Neural progenitor cell (in vitro differentiated cells): ENCODE measurements at places on chromosomes 2 and 18. TPM values are rescaled to one million over a fixed set of nuclear protein-coding genes. Genes with fewer than 3 reads are reported as not detected.

DNA sequence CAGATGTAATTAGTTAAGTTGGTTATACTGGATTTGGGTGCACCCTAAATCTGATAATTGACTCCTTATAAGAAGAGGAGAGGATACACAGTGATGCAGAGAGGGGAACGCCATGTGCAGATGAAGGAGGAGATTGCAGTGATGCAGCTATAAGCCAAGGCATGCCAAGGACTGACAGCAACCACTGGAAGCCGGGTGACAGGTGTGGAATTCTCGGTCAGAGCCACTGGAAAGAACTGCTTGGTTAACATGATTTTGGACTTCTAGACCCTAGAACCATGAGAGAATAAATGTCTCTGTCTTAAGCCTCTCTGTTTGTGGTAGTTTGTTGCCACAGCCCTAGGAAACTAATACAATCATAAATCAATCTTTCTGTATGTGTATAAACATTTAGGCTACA is 403.3 kb upstream of the CDH20 start:
- no peak overlapping the region for H3K27ac ChIP-seq
- DNase-seq = no peak
- H3K36me3 ChIP-seq = no peaks in the 10 kb centered on the region
- no peaks in the 10 kb centered on the region for H3K27me3 ChIP-seq
- no peaks in the 10 kb centered on the region for H3K4me1 ChIP-seq

- no peak for DNase-seq
- no peak overlapping the region for H3K4me3 ChIP-seq
Observed at GRCh38 chr2:152924722-152925121, 206.3 kb downstream of the ARL6IP6 start.

GRCh38 chr18:47791461-47791985 is 138.9 kb downstream of the SMAD2 start:
- H3K4me1 ChIP-seq = no peaks in the 10 kb centered on the region
- DNase-seq = no peak
- H3K27me3 ChIP-seq = no peaks in the 10 kb centered on the region
- H3K27ac ChIP-seq = no peak overlapping the region

DNA sequence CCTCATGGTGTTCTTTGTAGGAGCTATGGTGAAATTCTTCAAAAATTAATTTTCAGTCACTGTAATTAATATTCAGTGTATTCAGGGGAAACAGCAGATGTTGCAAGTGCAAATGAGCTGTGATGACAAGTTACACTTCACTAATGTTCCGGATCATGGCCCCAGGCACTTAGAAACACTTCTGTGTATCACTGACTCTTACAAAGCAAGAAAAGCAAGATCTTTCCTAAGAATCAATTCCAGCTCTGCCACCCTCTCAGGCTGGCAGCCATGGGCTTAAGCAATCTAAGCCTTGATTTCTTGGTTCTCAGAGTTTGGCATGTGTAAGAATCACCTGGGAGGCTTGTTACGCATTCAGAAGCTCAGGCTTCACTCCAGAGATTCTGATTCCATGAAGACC is 78.0 kb downstream of the MARCHF4 start:
- no peak overlapping the region for H3K4me3 ChIP-seq
- H3K27me3 ChIP-seq = peaks cover 3% of the 10 kb centered on the region
- peaks cover 11% of the 10 kb centered on the region for H3K4me1 ChIP-seq
- no peak for DNase-seq
- H3K36me3 ChIP-seq = no peaks in the 10 kb centered on the region
- no peak overlapping the region for H3K27ac ChIP-seq

DNA sequence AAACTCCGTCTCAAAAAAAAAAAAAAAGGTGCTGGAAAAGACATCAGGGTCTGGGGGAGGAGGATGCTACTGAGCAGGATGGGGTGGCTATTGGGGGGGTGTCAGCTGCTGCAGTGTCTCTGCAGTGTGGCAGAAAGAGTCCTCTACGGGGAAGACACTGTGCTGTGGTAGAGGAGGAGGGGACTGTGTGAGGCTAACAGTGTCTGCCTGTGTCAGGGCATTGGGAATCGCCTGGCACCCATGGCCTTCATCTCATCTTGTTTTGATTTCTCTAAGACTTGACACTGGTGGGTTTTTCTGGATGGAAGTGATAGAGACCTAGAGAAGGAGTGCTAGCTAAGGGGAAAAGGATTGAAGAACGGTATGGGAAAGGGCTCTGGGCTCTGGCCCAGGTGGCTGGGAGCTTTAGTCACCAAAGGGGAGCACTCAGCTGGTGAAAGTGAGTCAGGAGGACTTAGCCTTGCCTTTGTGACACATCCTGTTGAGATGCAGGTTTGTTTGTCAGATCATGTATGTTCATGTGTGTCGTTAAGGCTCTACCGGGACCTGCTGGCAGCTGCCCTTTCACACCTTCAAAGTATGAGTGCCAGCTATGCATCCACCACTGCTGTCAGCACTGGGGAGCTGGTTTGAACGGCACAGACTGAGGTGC is 58.0 kb downstream of the FARP2 start:
- no peaks in the 10 kb centered on the region for H3K4me1 ChIP-seq
- no peak overlapping the region for H3K4me3 ChIP-seq
- H3K36me3 ChIP-seq = no peaks in the 10 kb centered on the region
- no peak overlapping the region for H3K27ac ChIP-seq

GRCh38 chr18:34837769-34838272 is 127.7 kb downstream of the DTNA start:
- no peaks in the 10 kb centered on the region for H3K27me3 ChIP-seq
- H3K4me1 ChIP-seq = peaks cover 26% of the 10 kb centered on the region

Gene TEX44
- total RNA-seq = not detected in 2 replicates
